ENCODE measurements at places on chromosomes 11 and 22. TPM values are rescaled to one million over a fixed set of nuclear protein-coding genes. Genes with fewer than 3 reads are reported as not detected.

SGSM1 gene
- total RNA-seq, result not detected

RAB36 gene
- 8.9 TPM for total RNA-seq

RAPSN gene
- not detected for total RNA-seq

CLCF1 gene
- 11.2 TPM for total RNA-seq

TBX1 gene
- not detected for total RNA-seq

RIMBP3C gene
- not detected for total RNA-seq

LDHAL6A gene
- total RNA-seq, result not detected

TIGD3 gene
- not detected for total RNA-seq

ACRV1 gene
- not detected for total RNA-seq

SLC5A1 gene
- total RNA-seq, result not detected
